Hematopoietic multipotent progenitor cell treated with erythropoietin and hydrocortisone succinate and interleukin-3 and kit ligand, for 8 days (in vitro differentiated cells): ENCODE measurements at places on chromosomes 3 and 15.

- no peak for DNase-seq
Observed at GRCh38 chr15:43449981-43450380, 43.0 kb downstream of the TP53BP1 start.

GRCh38 chr15:95298729-95299128 lies 1031.8 kb upstream of the NR2F2 start:
- no peak for DNase-seq

DNA sequence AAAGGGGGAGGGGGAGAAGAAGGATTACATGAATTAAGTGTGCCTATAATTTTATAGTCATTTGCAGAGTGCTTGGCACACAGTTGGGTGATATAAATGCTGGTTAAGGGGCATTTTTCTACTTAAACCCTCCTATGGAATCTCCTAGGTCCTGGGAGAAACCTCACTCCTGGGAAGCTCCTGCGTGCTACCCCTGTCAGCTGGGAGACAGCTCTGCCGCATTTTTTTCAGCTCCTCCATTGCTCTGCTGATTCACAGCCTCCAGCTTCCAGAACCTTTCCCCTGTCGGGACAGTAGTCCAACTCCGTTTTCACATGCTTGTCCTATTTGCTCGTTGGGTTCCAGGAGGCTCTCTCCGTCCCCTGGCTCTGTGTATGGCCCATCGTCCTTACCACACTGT lies 59.2 kb downstream of the CHRD start:
- no peak for DNase-seq

DNA sequence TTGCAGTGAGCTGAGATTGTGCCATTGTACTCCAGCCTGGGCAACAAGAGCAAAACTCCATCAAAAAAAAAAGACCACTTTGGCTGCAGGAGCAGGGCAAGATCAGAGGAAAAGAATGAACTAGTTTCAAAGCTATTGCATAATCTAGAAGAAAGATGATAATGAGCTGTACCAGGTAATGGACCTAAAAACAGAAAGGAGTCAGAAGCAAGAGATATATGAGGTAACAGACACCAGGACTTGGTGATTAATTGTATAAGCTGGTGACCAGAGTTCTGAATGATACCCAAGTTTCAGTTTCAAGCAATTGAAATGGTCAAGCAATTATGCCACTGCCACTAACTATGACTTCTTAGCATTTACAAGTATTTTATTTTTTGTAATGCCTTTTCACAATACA lies 2.9 kb downstream of the POLQ start:
- DNase-seq, result no peak

DNA sequence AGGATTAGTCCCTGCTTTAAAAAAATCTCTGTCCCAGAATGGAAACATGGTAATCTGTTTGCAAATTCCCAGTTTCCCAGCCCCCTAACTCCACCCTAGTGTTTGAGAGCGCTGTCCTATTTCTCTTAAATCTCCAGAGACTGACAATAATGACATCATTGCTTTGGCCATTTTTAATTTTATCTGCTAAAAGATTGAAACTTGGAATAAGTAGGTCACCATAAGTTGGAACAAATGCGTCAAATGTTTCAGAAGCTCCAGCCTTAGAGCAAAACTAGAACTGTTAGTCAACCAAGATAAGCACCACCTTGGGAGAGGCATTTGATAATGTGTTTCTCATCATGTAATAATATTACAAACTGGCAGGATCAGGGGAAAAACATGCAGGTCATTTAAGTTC lies 25.7 kb upstream of the MB21D2 start:
- DNase-seq, result no peak

DNA sequence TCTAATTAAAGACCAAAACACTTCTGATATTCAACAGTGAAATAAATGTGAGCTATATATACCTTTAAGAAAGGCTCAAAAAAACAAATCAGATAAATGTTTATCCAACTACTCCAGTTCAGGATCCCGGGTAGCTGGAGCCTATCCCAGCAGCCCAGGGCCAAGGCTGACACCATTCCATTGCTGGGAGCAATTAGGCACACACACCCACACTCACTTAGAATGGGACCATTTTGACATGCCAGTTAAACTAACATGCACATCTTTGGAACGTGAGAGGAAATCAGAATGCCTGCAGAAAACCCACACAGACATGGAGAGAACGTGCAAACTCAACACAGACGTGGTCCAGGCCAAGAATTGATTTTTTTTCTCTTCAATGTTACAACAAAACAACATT lies 30.0 kb upstream of the PLSCR4 start:
- DNase-seq, result no peak

GRCh38 chr3:10437995-10438901 lies 67.1 kb downstream of the ATP2B2 start:
- peak; percentile 50 for DNase-seq

DNA sequence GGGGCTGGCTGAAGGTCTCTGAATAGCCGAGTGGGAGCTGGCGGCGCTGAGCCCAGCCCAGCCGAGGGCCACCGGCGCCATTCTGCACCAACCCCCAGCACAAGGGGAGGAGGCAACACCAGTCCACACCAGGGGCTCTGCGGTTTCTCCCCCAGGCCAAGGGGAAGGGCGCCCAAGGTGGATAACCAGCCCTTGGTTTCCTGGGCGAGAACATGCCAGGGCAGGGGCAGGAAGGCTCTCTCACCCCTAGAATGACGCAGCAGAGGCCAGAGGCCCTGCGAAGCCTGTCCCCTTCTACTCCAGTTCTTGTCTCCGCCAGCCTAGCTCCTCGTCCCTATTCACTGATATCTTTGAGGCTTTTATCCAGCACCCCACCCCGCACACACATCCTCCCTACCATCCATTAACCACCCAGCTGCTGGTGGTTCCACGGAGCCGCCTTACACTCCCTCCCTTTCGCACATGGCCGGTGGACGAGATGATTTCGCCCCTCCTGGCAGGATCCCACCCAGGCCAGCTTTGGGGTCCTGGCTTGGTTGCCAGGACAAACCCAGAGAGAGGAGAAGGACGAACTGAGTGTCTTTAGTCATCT lies 1.3 kb downstream of the RBPMS2 start:
- peak; percentile 39 for DNase-seq

- DNase-seq, result no peak
Observed at GRCh38 chr15:47158573-47158972, 558.7 kb upstream of the SEMA6D start.

- no peak for DNase-seq
Observed at GRCh38 chr3:196662033-196662432, 22.5 kb downstream of the NRROS start.

DNA sequence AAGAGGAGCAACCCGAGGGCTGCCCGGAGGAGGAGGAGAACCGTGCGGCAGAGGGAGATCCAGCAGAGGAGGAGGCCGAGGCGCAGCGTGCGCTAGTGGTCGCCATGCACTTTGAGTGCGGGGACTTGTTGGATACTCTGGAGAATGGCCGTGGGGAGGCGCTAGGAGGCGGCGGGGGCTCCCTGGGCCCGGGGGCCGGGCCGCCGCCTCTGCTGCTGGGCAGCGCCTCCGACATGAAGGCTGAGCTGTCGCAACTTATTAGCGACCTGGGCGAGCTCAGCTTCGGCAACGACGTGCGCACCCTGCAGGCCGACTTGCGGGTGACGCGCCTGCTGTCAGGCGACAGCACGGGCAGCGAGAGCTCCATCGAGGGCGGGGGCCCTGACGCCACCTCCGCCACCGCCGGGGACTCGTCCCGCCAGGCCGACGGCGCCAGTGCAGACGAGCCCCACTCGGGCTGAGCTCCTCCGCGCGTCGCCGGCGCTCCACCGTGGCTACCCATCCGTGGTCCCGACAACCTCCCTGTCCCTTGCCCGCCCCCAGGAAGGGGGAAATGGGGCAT lies 2.0 kb downstream of the FAM43A start:
- peak; percentile 77 for DNase-seq

GRCh38 chr3:8273479-8273878 lies 228.1 kb upstream of the LMCD1 start:
- no peak for DNase-seq

DNA sequence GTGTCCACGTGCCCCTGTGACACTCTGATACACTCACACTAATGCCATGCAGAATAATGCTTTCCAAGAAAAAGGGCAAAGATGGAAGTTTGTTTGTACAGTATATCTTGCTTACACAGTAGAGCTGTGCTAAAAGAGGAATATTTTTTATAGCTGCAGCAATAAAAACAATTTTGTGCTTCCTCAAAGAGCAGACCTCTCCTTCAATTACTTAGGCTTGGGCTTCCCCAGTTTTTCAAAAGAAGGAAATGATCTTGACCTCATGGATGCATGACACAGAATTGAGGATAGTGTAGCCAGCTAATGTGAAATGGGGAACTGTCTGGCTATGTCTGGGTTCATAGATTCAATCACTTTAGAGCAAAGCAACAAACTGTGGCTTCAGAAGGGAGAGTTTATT lies 137.4 kb downstream of the STT3B start:
- DNase-seq, result no peak

- no peak for DNase-seq
Observed at GRCh38 chr3:197398286-197398878, 100.0 kb upstream of the DLG1 start.

- DNase-seq, result no peak
Observed at GRCh38 chr15:40070166-40070557, 31.2 kb upstream of the SRP14 start.

DNA sequence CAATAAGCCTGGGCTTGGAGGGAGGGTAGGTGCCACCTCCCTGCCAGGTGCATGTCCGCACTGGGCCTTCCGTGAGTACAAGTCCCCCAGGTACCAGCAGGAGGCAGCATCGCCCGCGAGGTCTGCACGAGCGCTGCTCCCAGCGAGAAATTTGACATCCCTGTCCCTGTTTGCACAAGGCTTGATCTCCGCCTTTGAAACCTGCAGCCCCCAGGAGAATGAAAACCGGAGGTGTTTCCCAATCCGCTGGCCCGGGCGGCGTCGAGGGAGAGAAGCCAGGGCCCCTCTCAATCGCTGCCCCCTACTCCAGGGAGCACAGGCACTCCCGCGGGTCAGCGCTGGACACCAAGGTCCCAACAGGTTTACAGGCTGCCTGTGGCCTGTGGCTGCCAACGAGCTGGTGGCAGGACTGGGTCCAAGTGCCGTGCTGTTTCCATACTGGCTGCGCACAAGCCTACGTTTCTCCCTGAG lies 961 bp downstream of the HAPLN3 start:
- peak; percentile 34 for DNase-seq

DNA sequence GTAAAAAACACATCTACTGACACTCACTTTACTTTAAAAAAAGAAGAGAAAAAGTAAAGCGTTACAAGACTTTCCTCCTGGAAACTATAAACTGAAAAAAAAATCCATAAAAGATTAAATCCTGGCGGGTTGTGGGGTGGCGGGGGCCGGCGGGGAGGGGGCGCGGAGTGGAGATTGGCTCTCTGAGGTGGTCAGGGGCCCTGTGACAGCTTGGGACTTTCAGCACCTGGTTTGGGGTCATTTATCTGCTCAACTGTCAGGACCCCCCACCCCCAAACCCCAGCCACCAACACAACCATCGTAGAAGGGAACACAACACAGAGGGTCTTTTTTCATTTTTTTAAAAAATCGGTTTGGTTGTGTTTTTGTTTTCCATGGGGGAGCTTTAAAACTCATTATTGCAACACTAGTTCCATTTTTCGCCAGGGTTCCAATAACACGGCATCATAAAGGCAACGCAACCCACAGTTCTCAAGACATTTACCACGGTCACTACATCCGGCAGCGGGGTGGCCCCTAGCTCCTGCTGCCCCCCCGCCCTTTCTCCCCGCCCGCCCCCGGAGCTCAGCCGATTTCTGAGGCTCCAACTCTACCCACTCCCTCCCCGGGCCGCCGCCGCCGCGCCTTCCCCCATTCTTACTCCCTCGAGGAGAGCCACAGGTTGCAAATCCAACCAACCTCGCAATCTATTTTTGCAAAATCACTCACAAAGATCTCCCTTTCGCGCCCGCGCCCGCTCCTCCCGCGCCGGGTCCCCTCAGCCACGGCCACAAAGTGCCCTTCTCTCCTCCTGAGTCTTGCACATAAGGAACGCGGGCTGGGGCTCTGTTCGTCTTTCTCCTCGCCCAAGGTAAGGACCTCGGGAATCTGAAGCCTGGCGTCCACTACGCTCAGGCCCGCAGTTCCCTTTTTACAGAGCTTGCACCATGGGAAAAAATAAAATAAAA lies 1.8 kb downstream of the BCL6 start:
- DNase-seq, result peak; percentile 30

DNA sequence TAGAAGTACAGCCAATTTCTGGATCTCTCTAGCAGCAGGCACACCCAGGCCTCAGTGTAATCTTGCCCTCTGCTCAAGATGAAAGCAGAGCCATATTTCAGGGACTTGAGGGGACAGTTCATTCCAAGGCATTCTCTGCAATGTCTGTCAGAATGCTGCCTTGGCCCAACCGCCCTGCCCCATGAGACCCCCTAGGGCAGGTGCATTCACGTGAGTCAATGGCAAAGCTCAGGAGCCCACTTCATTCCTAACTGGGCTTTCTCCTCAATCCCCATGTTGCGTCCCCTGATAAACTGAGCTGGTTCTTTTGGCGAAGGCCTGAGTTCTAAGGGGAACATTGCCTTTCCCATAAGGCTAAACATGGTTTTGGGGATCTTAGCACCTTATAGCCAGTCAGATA lies 9.5 kb downstream of the SNTN start:
- DNase-seq, result no peak

- no peak for DNase-seq
Observed at GRCh38 chr3:122533480-122533879, 18.7 kb upstream of the KPNA1 start.

- DNase-seq, result no peak
Observed at GRCh38 chr15:83734487-83734886, 80.6 kb downstream of the ADAMTSL3 start.

GRCh38 chr15:79623488-79623887 lies 191.4 kb downstream of the MINAR1 start:
- no peak for DNase-seq

DNA sequence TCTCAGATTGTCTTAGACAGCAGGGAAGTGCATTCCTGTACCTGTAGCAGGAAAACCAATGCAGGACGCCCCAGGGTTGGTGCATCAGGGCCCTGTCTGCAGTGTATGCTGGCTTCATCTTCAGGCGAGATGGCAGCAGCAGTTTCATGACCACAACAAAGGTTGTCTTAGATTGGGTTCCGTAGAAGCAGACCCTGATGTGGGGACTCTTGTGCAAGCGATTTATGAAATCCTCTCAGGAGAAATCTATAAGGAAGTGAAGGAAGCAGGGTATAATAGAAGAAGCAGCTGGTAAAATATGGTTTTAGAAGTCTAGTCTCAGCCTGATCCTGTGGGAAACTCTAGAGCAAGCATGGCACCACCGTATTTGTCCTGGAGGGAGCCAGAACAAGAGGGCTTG lies 25.0 kb downstream of the DNAH1 start:
- no peak for DNase-seq

- peak; percentile 41 for DNase-seq
Observed at GRCh38 chr15:77107531-77108355, 36.8 kb upstream of the TSPAN3 start.
